ENCODE measurements at places on chromosomes 1 and 21.

- no peak for DNase-seq
Observed at GRCh38 chr1:168585191-168585590, 8.8 kb downstream of the XCL1 start.

DNA sequence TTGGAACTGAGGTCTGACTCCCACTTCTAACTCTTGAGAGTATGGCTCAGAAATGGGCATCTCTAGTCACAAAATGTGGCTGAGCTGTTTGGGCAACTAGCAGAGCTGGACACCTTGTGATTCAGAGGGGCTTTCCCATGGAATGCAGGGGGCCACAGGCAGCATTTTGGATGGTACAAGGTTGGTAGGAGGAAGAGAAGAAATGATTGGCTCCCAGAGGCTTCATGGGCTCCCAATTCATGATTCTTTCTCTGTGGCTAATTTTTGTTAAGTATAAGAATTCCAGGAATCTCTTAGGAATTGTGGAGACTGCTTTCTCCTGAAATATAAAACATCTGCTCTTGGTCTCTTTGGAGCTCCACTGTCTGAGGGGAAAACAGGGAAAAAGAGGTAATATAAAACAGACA, 49.7 kb downstream of the PBX1 start:
- no peak for DNase-seq

DNA sequence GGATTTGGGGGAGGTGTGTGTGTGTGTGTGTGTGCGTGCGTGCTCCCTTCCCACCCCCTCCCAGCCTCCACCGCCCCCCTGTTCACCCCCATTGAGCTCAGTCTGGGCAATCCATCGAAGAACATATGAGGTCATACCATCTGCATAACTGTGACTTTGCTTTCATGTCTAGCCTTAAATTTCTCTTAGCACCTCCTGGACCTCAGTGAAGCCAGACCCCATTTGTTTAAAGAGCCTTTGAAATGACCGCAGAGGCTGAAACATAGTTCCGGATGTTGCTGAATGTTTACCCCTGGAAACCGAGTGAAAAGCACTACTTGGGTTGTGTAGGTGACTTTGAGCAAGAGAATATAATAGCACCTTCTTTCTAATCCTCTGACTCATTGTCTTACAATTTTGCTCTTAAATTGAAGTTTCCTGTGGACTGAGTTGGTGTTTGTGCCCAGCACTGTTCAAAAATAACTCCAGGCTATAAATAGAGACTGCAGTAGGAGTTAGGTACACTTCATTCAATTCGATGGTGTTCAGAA, 75.4 kb downstream of the UBE4B start:
- DNase-seq = no peak

DNA sequence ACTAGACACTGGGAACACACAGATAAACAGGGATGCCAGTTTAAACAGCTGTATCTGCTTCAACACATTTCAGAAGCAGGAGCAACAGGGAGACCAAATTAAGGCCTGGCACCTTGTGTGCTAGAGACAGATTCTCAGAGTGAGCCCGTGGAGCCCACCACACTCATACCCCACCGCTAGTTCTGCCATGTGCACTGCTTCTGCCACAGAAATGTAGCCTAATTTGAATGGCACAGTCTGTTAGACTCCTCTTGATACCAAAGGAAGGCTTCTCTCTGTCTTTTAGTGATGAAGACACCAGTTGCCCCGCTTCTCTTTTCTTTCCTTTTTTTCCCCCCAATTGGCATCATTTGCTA, 29.3 kb upstream of the ACP6 start:
- no peak for DNase-seq

DNA sequence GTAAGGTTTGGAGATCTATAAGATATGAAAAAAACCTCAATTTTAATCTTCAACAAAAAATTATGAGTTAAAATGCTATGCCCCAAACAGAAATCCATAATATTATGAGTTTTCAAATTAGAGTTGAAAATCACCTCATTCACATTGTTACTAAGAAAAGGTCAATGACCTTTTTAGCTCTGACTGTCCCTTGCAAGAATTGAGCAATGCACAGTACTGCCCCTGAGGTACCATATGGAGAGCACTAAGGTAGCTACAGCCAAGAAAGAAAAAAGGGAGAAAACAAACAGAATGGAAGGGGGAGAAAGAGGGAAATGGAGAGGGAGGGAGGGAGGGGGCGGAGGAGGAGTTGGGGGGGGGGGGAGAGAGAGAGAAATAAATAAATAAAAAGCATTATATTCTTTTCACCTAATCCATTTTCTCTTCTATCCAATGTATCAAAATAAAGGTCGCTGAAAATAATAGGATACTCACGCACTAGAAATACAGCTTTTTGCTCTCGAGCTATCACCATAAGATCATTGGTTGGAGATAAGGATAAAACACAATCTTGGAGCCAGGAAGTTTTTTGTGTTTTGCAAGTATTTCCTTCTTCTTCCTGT, 58.8 kb downstream of the RAB3GAP2 start:
- no peak for DNase-seq

DNA sequence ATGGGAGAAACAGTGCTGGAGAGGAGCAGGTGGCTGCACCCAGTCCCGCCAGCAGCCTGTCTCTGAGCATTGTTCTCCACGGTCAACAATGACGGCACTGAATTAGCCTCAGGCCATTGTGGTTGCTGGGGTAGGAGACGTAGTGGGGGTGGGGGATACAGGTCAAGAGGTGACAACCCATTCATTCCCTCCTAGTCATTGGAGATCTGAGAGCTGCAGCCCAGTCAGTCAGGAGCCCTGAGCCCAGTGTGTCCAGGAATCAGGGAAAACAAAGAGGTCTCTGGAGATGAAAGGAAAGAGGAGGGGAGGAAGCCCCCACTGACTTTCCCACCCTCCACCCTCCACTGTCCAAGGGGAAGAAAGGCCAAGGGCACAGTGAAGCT, 15.3 kb downstream of the SMIM12 start:
- DNase-seq = no peak

DNA sequence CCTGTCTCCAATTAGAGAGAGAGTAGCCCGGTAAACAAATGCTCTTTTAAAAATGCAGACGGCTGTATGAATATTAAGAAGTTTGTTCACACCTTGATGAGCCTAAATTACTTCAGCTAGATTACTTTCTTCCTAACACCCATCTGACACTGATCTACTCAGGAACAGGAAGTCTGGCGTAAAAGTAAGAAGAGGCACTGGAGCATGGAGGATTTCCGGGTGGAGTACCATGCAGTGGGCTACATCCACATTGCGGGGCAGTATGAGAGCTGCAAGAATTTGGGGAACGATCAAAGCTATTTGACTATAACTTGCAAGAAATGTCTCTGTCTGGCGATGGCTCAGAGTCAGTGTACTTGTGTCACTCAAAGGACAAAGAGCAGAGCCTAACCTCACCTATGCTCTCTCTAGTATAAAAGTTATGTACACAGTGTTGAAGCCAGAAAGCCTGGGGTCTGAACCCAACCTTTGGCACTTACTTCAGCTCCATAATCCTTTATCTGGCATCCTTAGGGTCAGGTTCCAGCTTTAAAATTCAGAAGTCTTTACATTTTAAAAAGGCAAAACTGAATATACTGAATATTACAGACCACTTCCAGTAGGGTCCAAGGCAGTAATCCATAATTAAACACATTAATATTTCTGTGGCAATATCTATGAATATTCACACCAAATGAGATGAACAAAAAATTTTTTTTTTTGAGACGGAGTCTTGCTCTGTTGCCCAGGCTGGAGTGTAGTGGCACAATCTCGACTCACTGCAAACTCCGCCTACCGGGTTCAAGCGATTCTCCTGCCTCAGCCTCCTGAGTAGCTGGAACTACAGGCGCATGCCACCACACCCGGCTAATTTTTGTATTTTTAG, 7.9 kb upstream of the GNPAT start:
- DNase-seq = no peak

DNA sequence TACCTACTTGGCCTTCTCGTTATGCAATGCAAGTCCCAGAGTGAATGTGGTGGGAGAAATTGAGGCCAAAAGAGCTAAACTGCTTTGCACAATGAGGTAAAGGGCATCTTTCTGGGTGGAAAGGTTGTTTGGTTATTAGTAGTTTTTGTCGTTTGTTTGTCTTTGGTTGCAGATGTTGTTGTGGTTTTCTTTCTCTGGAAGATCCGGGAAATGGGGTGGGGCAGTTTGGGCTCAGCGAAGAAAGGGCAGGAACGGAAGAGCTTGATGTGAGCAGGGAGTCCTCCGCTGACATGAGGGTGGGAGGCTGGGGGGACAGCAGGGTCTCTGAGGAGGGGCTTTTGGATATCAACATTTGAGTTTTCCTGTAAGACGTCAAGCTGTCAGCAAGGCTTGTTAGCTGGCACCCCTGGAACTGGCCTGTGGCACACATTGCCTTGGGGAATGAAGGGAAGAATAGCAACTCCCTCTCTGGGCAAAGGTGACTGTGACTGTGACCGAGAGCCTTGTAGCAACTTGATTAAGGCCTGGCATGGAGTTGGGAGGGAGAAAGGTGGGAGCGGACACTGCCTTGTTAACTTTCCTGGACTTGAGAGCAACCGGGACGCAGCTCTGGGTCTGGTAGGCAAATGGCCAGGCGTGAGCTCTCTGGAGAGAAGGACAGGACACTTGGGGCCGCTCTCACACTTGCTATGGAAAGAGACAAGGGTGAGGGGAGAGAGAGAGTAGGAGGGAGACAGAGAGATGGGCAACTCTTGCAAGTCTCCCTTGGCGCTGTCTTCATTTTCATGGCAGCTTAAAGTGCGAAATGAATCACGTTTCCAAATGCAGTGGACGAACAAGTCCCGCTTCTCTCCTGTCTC, 15.4 kb upstream of the OPRD1 start:
- DNase-seq = no peak

DNA sequence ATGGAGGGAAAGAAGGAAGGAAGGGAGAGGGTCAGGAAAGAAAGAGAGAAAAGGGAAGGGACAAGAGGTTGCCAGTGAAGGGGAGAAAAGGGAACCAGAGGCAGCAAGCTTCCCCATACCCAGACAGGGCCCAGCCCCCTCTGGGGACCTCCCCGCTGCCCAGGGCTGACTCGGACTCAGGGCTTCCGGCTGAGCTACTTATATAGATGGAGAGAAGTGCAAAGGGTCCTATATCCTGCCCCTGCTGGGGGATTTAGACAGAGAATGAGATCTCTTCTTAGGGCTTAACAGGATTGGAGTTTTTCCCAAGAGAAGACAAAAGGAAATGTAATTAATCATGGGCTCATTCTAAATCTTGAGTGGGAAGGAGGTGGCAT, at the start of gene ETV3L:
TSS of gene ETV3L (minus strand) at position 176 of the 377 bp plus-strand sequence. CDS start 285 bp downstream, outside the sequence.
- no peak for DNase-seq

DNA sequence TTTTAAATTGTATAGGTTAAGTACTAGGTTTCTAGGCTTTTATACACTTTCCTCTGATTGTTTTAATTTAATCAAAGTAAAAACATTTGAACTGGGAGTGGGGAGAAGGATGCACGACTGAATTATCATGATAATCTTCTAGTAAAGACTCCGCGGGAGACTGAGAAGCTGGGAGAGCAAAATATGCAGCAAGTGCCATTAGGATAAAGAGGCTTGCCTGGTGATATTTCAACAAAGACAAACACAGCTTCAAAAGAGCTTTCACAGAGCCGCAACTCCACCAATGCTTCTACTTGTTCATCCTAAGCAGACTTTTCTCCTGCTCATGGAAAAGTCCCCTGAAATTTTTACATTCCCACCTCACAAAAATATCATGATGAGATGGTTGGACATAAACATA, 239.0 kb upstream of the PTBP2 start:
- no peak for DNase-seq

DNA sequence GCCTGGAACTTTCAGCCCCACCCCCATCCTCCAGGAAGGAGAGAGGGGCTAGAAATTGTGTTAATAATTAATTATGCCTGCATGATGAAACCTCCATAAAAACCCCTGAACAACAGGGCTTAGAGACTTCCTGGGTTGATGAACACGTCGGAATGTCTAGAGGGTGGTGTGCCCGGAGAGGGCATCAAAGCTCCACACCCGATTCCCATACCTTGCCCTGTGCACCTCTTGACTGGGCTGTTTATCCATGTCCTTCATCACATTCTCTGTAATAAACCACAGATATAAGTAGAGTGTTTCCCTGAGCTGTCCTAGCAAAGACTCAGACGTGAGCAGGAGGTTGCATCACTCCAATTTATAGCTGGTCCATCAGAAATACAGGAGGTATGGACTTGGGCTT, 624.0 kb downstream of the NPHP4 start:
- DNase-seq = no peak

DNA sequence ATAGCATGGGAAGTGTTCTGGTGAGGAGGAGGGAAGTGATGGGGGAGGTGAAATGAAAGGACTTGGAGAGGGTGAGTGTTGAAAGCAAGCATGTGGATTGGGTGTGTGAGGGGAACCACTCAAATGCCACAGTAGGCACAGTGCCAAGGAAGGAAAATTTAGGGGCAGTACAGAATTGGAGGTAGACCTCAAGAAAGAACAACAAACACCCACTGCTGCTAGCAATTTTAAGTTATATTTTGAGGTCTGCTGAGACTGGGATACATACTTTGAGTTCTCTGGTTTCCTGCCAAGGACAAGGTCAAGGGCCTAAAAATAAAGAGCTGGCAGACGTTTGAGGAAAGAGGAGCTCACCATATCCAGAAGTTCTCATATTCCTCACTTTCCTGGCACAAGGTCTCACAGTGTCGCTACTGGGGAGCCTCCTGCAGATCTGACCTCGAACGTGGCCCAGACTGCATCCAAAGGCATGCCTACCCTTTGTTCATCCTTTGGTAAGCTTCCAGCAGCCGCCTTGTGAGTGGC, 104.0 kb downstream of the BRINP2 start:
- DNase-seq = no peak

- peak; percentile 72 for DNase-seq
Observed at GRCh38 chr1:178093951-178094738, at the start of gene RASAL2. Gene RASAL2 (plus strand): TSS chr1:178094104. CDS start chr1:178094493, 389 bp downstream.

DNA sequence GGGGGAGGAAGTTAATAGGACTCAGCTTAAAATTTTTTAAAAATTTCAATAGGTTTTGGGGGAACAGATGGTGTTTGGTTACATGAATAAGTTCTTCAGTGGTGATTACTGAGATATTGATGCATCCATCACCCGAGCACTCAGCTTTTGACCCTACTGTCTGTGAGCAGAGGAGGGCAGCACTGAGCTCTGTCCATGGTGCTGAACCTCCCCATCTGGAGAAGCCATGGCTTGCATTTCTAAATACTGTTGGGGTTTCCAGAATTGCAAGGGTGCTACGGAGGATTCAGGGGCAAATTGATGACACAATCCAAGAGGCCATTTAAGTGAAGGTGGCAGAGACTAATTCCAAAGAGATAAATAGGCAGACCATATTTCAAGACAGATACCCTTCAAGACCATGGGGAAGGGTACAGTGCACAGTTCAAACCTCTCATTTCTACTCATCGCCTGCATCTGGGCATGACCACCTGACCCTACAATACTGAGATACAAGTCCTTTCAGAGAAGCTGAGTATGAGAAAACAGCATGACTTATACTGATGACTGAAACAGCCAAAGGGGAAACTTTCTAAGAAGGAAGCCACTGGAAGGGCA, 17.2 kb downstream of the SYT2 start:
- no peak for DNase-seq

DNA sequence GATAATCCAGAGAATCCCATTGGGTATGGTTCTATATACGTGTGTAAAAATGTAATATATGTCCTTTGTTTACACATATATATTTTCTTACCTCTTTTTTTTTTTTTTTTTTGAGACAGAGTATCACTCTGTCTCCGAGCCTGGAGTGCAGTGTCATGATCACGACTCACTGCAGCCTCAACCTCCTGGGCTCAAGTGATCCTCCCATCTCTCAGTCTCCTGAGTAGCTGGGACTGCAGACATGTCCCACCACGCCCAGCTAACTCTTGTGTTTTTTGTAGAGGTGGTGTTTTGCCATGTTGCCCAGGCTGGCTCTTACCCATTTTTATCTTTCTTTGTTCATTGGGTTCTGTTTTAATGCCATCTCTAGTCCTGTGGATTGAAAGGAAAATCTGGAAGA, 59.5 kb downstream of the ZBTB17 start:
- DNase-seq = no peak

GRCh38 chr1:94302497-94302896, 65.1 kb upstream of the ARHGAP29 start:
- DNase-seq = no peak
